ENCODE measurements at places on chromosomes 3 and 15.
A peak's percentile ranks its signal among the peaks of the same experiment; 100 is the strongest.

- DNase-seq: no peak
These were observed 61.3 kb downstream of the SMAD3 start for GRCh38 chr15:67126551-67127330.

- no peak for DNase-seq
These were observed 24.3 kb downstream of the RPLP1 start for GRCh38 chr15:69476704-69477473.

DNA sequence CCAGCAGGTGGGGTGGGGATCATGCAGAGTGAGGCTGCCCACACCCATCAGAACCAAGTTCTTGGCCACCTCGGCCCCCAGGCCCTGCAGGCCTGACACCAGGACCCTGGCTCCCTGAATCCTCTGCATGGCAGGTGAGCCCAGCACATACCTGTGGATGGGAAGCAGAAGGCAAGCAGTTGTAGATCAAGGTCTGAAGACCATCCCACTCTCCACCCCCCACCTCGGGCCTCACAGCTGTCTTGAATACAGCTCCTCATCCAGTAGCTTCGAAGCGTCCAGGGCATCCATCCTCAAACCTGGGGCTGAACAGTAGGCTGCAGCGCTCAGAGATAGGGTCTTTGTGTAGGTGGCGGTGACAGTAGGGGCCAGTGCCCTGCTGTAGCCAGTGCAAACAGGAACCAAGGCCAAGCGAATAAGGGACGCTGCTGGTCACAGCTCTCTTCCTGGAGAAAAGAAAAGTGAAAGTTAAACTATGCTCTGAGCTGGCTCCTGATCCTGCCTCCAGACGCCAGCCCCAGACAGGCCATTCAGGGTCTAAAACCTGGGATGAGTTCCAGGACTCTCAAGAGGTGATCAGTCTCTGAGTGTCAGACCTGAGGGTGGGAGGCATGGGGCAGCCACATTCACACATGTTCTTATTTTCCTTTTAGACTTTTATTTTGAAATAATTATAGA is at the start of gene UBA7:
TSS of gene UBA7 (minus strand) at position 457 of the 678 bp plus-strand sequence. CDS start at position 291, 166 bp downstream.
- peak; percentile 23 for DNase-seq

DNA sequence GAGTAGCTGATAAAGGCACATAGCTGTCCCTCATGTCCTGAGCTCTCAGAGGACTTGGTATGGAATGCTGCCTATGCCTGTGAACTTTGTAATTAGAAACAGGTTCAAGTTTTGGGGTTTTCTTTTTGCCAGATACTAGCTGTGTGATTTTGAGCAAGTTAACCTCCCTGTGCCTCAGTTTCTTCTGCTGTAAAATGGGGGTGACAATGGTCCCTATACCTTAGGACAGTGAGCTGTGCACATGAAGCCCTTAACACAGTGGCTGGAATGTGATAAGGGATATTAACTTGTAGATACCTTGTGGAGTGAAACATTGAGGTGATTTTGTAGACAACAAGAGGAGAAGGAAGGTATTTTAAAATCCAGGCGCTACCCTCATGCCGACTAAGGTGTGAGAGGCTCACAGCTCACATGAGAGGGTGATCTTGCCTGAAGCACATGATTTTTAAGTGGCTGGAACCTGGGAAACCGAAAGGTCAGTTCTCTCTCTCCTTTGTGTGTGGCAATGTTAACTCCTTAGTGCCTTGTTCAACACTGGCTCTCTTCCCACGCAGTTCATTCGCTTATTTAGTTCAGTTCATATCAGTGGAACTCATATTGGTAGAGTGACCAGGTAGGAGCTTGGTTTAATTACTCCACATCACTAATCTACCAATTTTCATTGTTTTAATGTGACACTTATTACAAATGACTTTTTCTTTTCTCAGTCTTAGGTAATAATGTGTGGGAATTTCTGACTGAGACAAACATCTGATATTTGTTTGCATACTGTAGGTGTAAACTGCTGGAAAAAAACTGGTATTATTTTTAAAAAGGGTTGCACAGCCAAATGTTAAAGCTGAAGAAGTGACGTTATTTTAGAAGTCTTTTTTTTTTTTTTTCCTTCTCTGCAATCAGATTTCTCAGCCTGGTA is 236.2 kb downstream of the ITPR1 start:
- DNase-seq: no peak

DNA sequence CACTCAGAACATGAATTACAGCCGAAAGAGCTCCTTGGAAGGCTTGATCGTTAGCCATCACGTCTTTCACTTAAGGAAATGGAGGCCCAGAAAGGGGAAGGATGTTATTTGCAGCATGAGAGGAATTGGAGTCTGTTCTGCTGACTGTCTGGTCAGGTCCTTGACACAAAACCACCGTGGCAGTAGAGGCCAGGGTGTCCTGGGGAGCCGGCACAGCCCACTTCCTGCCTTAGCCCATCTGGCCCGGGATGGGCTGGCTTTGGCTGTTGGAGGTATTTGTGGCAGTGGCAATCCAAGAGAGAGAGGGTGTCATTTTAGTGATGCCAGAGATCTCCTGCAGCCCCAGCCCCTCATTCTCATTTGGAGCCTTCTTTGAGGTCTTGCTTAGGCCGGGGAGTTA is 37.4 kb downstream of the ST6GAL1 start:
- DNase-seq: no peak

- no peak for DNase-seq
These were observed 17.3 kb upstream of the HRH1 start for GRCh38 chr3:11136830-11137626.

GRCh38 chr3:97656638-97657037 is 107.9 kb upstream of the ARL6 start:
- no peak for DNase-seq

DNA sequence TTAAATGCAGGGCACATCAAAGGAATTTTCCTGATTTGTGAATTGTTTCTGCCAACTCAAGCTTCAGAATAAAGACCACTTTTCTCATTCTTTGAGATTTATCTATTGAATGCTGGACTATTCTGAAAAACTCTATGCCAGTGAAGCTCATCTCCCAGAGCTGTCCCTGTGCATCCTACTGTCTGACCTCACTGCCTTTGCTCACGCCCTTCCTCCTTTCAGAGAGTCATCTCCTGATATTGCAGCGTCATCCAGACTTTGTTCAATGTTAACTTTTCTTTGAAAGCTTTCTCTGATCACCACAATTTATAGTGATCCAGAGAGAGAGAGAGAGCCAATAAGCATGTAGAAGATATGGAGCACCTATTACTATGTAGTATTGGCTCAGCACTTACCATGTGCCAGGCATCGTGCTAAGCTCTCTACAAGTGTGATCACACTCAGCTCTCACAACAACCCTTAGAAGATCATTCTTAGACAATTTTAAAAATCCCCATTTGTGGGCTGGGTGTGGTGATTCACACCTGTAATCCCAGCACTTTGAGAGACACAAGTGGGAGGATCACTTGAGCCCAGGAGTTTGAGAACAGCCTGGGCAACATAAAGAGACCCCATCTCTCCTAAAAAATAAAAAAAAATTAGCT is 30.2 kb upstream of the TLE3 start:
- no peak for DNase-seq

DNA sequence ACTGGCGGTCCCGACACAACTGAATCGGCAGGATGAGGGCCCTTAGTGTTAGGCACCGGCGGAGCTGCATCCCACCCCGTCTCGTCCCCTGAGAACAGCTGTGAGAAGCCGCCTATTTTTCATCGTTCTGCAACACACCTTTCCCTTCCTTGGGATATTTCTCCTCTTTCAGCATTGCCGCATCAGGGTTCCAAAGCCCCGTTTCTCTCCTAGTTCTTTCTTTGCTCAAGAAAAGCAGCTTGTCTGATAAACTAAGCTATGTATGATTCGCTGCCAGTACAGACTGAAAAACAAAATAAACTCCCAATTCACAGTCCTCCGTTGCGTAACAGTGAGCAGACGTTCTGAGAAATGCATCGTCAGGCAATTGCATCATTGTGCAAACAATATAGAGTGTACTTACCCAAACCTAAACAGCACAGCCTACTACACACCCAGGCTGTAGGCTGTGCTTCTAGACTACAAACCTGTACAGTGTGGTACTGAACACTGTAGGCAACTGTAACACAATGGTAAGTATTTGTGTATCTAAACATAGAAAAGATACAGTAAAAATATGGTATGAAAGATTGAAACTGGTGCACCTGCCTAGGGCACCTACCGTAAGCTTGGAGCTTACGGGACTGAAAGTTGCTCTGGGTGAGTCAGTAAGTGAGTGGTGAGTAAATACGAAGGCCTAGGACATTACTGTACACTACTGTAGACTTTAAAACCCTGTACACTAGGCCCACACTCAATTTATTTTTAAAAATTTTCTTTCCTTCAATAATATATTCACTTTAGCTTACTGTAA is 8.9 kb upstream of the ADAMTS17 start:
- DNase-seq: no peak

DNA sequence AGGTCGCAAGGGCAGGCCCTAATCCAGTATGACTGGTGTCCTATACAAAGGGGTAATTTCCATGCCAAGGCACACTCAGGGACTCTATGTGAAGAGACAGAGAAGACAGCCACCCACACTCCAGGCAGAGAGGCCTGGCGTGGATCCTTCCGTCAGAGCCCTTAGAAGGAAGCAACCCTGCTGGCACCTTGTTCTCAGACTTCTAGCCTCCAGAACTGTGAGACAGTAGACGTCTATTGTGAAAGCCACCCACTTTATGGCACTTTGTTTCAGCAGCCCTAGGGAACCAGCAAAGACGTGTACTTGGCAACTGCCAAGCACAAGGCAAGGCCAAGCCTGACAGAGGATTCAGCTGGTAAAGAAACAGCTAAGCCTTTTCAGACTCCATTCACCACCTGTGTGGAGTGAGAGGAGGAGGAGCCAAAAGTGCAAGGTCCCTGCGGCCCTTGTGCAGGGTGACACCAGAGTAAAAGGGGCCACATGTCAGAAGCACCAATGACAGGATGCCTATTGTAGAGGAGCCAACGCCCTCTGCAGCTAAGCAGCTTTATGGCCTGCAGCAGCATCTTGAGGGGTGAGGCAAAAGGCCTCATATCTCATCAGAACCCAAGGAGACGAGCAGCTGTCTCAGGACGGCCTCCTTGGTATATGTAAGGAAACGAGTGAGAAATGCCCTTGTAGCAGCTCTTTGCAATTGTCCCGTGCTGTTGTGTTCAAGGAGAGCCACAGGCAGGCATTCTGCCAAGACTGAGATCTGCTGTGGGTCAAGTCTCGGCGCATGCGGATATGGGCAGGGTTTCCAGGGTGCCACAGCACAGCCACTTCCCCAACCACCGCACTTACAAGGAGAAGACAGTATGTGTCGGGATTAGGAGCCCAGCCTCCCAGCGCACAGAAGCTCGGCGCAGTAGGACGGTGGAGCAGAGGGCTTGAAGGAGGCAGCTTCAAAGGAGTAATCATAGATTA is 121.5 kb upstream of the LIPC start:
- DNase-seq: no peak

- no peak for DNase-seq
These were observed 168.5 kb upstream of the STT3B start for GRCh38 chr3:31364188-31364587.

GRCh38 chr3:29414468-29415224 is 133.8 kb downstream of the RBMS3 start:
- no peak for DNase-seq

- no peak for DNase-seq
These were observed 187.5 kb upstream of the THRB start for GRCh38 chr3:24682141-24682547.

GRCh38 chr15:98382139-98382538 is 266.2 kb upstream of the IGF1R start:
- no peak for DNase-seq

GRCh38 chr15:31304751-31305365 is 21.8 kb upstream of the KLF13 start:
- DNase-seq: no peak

DNA sequence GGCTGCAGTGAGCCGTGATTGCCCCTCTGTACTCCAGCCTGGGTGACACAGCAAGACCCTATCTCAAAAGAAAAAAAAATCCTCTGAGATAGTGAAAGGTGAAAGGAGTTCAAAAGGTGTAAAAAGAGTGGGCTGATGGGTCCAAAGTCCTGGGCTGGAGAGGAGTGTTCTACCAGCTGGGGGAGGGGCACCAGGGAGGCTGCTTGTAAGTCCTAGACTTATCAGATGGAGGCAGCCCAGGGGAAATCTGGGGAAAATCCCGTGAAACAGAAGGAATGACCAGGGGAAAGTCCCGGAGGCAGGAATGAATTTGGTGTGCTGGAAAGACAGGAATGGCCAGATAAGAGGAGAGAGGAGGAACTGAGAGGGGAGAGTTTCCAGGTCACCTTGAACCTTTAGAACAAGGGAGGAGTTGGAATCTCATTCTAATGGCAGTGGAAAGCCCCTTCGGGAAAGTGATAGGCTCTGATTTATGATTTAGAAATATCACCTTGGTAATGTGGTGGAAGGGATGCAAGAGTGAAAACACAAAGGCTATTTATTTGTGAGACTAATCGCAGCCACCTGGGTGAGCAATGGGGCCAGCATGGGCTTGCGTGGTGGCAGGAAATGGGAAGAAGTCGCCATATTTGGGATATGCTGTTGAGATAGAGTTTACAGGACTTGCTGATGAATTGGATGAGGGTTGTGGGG is 23.4 kb upstream of the PPP4R2 start:
- no peak for DNase-seq

- no peak for DNase-seq
These were observed 369.2 kb upstream of the IL12A start for GRCh38 chr3:159619341-159619885.

DNA sequence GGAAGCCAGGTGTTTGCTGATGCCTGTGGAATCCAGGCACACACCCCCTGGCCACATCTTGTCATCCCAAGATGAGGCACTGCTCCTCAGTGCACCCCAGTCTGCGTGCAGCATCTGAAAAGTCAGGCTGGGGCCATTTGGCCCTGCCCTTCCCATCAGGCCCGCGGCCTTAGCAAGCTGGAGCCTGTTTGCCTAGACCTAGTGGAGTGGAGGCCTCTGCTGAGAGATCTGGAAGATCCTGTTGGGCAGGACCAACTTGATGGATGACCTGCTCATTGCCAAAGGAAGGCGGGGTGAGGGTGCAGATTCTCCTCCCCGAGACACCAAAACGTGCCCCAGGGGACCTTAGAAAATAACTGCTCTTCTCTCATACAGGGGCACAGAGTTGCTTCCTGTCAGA is 220.2 kb downstream of the SHQ1 start:
- no peak for DNase-seq

GRCh38 chr3:196554205-196554604 is 14.1 kb downstream of the WDR53 start:
- DNase-seq: no peak

DNA sequence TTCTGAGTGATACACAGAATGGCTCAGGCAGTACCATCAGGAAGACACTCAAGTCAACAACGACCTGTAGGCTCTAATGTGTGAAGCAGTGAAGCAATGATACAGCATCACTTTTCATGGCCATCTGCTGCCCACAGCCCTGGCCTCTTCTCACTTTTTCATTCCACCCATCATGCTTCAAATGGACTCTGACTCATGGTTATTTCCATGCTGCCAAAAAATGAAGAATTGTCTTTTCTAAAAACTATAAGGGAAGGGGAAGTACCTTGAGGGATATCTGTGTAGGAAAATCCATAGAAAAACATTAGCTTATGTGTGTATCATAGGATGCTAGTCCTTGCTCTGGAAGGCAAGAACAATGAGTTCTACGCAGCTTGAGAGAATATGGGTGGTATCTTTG is 11.5 kb downstream of the HGD start:
- DNase-seq: no peak

GRCh38 chr3:169812332-169813235 is at the start of the genes LRRC34 and LRRIQ4:
TSS of gene LRRC34 (minus strand) at chr3:169812904. CDS start at chr3:169812548, 356 bp downstream.
TSS of gene LRRIQ4 (plus strand) at chr3:169812870. CDS start at chr3:169821922, 9,052 bp downstream.
- DNase-seq: peak; percentile 18

GRCh38 chr15:73991260-73991659 is 835 bp downstream of the STOML1 start:
- DNase-seq: no peak

GRCh38 chr3:149969110-149969939 is 1.4 kb downstream of the PFN2 start:
- no peak for DNase-seq
